ENCODE measurements at places on chromosomes 12 and 14. TPM values are rescaled to one million over a fixed set of nuclear protein-coding genes. Genes with fewer than 3 reads are reported as not detected.

Gene TPPP2
- polyA plus RNA-seq = 3.6 TPM

Gene IRAK3
- 3.9 TPM for polyA plus RNA-seq

Gene BMAL2
- polyA plus RNA-seq = 7.1 TPM

Gene TBC1D30
- polyA plus RNA-seq = 5.4 TPM

Gene ASCL1
- 0.12 TPM for polyA plus RNA-seq

Gene PTPN11
- 85.5 TPM for polyA plus RNA-seq

Gene PROX2
- polyA plus RNA-seq = 2.7 TPM

Gene RHOJ
- 21.3 TPM for polyA plus RNA-seq

Gene LRTM2
- polyA plus RNA-seq = 0.37 TPM

Gene KRT6A
- not detected for polyA plus RNA-seq
